ENCODE measurements at places on chromosomes 4 and X. TPM values are rescaled to one million over a fixed set of nuclear protein-coding genes. Genes with fewer than 3 reads are reported as not detected.

CHRNA9 gene
- total RNA-seq: 0.55 TPM

CLTRN gene
- not detected for total RNA-seq

ADGRL3 gene
- total RNA-seq: not detected

CXCL3 gene
- total RNA-seq: 0.17 TPM

PNMA3 gene
- 5.7 TPM for total RNA-seq

TEX11 gene
- not detected for total RNA-seq

TLR3 gene
- 1.8 TPM for total RNA-seq

CC2D2A gene
- total RNA-seq: not detected

SYTL5 gene
- total RNA-seq: not detected

ATP1B4 gene
- not detected for total RNA-seq

GRCh38 chrX:7088968-7089615, 58.4 kb upstream of the STS start:
- DNase-seq: no peak

DNA sequence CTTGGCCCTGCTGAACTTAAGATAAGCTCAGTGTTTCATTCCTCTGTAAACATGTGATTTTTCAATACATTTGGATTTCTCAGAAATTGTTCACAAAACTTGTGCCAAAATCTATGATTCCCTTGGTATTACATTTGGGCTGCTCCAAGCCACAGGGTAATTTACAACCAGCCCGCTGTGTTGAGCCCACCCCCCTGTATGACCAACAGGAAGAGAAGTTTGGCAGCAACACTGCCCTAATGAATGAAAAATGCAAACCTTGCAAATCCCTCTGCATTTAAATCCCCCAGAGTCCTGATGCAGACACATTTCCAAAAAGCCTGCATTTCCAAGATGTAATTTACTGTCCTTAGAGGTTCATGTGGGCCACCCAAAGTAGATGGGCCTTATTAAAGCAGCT, 34.1 kb upstream of the GAB1 start:
- DNase-seq: no peak

DNA sequence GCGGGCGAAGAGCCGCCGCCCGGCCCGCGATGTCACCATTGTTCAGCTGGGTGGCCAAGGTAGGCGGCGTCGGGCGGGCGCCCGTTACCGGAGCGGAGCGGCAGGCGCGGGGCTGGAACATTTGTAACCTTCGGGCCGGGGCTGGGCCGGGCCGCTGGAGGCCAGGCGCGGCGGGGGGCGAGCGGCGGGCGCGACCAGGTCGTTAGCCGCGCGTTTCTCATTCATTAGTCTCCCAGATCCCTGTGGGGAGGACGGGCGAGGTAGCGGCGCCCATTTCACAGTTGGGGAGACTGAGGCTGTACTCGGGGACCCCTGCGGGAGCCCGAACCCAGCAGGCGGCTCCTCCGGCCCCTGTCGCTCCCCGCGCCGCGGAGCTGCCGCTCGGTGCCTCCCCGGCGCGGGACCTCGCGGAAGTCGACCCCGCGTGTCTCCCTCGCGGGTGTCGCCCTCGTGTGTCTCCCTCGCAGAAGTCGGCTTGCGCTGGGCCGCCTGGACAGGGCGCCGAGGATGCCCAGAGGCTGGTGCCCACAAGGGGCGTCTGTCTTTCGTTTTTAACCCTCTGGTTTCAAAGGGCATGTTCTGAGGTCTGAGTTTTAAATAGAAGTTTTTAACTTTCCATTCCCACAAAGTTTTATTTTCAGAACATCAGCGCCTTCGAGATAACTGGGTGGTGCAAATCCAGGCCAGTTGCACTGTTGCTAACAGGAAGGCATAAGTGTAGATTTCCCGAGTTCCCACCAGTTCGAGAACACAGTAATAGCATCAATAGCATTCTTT, 17.5 kb downstream of the PTTG2 start:
- peak; percentile 75 for DNase-seq

- DNase-seq: no peak
These were observed 38.9 kb upstream of the C4orf50 start for GRCh38 chr4:6056976-6057766.

- no peak for DNase-seq
These were observed 405.3 kb downstream of the PPP4R3C start for GRCh38 chrX:27057883-27058282.

DNA sequence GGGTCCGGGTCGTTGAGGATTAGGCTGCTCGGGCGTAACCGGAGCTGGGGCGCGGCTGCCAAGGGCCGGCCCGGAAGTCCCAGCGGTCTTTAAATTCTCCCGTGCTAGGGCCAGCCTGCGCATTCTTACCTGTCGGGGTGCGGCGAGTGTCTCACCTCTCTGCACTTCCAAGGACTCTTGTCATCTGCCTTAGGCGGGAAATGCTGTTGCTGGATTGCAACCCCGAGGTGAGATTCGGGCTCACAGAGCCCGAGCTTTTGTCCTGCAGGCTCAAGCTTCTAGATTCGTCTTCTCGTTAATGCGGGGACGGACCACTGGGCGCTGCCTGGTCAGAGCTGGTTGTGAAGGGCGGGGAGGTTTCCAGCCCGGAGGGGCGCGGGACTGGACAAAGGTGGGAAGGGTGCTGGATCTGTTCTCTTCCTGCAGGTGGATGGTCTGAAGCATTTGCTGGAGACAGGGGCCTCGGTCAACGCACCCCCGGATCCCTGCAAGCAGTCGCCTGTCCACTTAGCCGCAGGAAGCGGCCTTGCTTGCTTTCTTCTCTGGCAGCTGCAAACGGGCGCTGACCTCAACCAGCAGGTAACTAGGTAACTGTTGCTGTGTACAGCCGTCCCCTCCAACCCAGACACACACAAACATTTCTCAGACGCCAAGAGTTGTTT, at the start of gene ANKRD37:
Gene ANKRD37, plus strand, starts transcription at position 118 of the 662 bp plus-strand sequence. Its CDS starts 83 bp downstream, at position 201.
- no peak for DNase-seq

DNA sequence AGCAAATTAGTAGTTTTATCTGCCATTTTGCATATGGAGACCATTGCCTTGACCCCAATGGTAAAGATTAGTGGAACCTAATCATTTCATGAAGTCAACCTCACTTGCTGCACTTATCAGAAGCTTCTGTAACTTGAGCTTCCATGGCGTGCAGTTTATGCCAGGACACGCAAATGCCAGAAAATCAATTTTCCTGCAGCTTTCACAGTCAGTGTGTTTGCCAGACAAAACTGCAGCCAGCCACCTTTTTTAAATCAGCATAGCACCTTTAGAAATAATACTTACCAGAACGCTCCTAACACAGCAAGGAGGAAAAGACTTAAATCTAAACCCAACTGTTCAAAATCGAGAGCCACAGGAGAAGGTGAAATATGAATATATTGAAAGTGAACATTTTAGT, 265.3 kb downstream of the GRIA3 start:
- DNase-seq: no peak

- DNase-seq: no peak
These were observed 77.6 kb downstream of the PDE5A start for GRCh38 chr4:119550857-119551532.

- DNase-seq: no peak
These were observed 103.6 kb downstream of the GNL3L start for GRCh38 chrX:54633641-54634040.

- no peak for DNase-seq
These were observed 11.3 kb upstream of the SMARCA5 start for GRCh38 chr4:143502231-143502630.

DNA sequence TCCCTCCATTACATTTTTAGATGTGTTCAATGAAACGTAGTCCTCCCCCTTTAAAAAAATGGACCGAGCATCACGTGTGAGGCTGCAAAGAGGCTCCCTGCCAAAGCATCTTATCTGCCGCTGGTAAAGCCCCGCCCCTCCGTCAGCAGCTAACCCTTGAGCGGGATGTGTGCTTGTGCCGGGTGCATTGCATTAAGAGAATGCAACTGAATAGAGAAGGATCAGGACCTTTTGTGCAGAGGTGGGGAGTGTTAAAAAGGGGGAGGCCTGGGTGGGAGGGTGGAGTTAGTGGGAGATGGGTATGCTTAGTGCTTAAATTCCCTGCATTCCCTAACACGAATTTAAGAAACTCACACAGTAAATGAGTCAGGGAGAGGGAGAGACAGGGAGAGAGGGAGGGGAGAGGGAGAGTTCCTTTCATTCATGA, 66.0 kb downstream of the TBL1X start:
- DNase-seq: peak; percentile 54

GRCh38 chrX:72258174-72258573, 18.9 kb downstream of the RPS4X start:
- DNase-seq: no peak

Measured in activated naive CD8-positive, alpha-beta T cell treated with anti-CD3 and anti-CD28 coated beads, Interleukin-2, amount 10 ng/mL, durations not matched to agents 7 days and 5 days (primary cell).